ENCODE measurements at places on chromosomes 2 and 18. TPM values are rescaled to one million over a fixed set of nuclear protein-coding genes. Genes with fewer than 3 reads are reported as not detected.

- DNase-seq, result no peak
Observed at GRCh38 chr2:162490052-162490717, 146.3 kb downstream of the GCA start.

DNA sequence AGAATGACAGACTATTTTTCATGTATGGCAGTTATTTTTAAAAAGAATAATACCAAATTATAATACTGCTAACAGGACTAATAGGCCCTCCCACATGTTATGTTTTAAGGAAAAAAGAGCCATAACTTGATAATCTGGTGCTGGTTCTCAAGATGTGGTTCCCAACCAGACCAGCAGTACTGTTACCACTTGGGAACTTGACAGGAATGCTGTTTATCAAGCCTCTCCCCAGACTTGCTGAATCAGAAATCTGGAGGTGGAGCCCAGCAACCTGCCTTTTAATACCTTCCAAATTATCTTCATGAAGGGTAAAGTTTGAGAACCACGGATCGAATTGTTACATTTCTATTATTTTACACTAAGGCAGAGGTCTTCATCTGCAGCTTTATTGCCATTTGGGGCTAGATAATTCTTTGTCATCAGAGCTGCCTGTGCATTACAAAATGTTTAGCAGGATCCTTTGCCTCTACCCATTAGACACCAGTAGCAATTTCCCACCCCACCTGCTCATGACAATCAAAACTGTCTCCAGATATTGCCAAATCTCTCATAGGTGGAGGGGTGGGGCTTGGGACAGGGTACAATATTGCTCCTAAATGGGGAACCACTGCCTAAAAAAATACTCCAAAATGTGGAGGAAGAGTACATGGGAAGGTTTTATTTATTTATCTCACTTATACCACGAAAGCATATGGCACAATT, 629.6 kb downstream of the ARHGAP15 start:
- DNase-seq, result no peak

GRCh38 chr2:232319067-232319802, 59.3 kb upstream of the ALPP start:
- DNase-seq, result no peak

- no peak for DNase-seq
Observed at GRCh38 chr2:635687-636621, 41.3 kb downstream of the TMEM18 start.

DNA sequence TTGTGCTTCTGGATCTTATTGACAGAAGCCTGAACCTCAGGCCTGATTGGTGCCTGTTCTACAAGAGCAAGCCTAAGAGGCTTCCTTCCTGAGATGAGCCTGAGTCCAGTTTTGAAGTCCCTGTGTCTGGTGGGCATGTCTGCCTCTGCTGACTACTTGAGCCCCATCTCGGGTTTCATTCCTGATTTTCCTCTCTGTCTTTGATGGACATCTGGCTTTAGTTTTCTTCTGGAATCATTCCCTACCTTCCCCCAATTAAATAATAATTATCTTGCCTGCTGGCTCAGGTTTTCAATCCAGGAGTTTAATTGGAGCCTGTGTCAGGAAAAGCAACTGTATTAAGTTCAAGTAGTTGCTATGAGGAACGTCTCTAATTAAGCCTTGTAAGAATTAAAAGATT, 135.5 kb upstream of the MC4R start:
- DNase-seq, result no peak

DNA sequence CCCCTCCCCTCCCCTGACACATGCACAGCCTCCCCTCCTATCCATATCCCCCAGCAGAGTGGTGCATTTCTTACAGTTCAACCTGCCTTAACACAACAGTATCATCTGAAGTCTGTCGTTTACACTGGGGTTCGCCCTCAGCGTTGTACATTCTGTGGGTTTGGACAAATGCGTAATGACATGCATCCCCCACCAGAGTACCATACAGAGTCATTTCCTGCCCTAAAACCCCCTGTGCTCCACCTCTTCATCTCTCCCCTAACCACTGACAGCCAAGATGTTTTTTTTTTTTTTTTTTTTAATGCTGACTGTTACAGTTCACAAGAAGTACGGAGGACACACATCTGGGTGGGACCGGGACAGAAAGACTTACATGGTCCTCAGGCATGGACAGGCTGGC, 22.6 kb downstream of the POMC start:
- DNase-seq, result no peak

DNA sequence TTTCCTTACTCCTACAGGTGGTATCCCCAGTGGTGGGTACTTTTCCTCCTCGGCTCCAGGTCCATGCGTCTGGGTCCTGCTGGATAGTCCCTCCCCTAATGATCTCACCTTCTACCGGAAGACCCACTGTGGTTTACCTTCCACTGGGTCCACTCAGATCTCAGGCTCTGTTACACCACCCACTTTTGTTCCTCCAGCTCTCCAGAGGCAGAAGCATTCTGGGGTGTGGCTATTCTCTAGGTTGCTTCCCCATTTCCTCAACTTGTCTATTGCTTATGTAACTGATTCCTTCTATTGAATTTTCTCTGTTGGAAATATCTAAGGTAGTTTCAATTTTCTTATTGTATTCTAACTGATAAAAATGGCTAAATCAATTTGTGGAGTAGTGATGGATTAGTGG, 87.6 kb upstream of the GALNT5 start:
- DNase-seq, result no peak

- no peak for DNase-seq
Observed at GRCh38 chr2:195891081-195891480, 177.6 kb downstream of the DNAH7 start.

GRCh38 chr18:3605954-3606443, 156.0 kb downstream of the TGIF1 start:
- no peak for DNase-seq

DNA sequence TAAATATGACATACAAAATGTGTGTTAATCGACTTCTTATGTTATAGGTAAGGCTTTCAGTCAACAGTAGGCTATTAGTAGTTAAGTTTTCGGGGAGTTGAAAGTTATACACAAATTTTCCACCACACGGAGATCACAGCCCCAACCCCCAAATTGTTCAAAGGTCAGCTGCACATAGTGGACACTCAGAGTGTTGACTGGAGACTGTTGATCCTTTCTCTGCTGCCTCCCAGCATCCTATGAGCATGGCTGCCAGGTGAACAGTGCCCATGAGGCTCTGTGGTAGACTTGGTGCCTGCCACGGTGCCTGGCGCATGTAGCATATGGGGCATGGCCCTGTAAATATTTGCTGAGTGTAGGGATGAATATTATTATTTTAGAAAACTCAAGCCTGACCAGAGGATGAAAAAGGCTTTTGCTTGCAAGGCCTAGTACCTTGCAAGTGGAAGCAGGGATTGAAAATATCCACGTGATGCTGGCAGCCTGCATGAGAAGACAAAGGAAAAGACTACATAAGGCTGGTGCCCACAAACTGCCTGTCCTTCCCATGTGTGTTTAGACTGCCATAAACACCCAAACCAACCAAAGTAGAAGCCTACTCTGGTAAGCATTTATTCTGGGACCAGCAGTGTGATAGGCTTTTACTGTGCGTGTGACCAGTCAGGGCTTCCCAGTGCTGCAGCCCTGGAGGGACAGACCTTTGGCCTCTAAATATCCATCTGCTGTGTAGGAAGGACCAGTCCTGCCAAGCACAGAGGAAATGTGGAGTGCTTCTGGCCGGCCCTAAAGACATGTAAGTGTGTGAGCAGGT, 226.1 kb downstream of the LDLRAD4 start:
- DNase-seq, result no peak

GRCh38 chr2:25315316-25315680, 26.4 kb downstream of the DNMT3A start:
- DNase-seq, result no peak

- no peak for DNase-seq
Observed at GRCh38 chr2:68689553-68690537, 44.8 kb upstream of the ARHGAP25 start.

GRCh38 chr2:230439590-230439989, 23.6 kb downstream of the SP100 start:
- no peak for DNase-seq

The DNAJC10 gene
- 103 TPM for total RNA-seq

The PSMD1 gene
- 148 TPM for total RNA-seq

The C1D gene
- 19.3 TPM for total RNA-seq

The APCDD1 gene
- total RNA-seq, result 5.3 TPM

The DSG4 gene
- not detected for total RNA-seq

The NPHP1 gene
- 2.5 TPM for total RNA-seq

The CCL20 gene
- total RNA-seq, result not detected

The SERPINB4 gene
- total RNA-seq, result 0.53 TPM

Measured in WTC11 (cell line).